ENCODE measurements at places on chromosomes 5 and 9.

GRCh38 chr5:60687927-60688720 is 11.8 kb downstream of the DEPDC1B start:
- DNase-seq, result peak; percentile 24

DNA sequence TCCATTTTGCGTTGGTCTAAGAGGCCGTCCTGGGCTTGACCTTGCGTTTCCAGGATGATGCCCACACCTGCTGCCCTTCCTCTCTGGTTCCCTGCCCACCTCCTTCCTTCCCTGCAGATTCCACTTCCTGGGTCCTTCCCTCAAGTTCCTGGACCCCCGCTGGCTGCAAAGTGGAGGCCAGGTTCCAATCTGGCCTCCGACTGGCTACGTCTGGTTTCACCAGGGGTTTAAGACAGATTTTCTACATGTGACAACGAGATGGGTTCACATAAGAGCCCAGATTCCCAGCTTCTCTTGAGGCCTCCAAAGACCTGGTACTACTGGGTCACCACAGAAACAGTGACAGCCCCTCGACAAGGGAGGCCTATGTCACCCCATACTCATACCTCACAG is 2.1 kb downstream of the MGAT4B start:
- no peak for DNase-seq

DNA sequence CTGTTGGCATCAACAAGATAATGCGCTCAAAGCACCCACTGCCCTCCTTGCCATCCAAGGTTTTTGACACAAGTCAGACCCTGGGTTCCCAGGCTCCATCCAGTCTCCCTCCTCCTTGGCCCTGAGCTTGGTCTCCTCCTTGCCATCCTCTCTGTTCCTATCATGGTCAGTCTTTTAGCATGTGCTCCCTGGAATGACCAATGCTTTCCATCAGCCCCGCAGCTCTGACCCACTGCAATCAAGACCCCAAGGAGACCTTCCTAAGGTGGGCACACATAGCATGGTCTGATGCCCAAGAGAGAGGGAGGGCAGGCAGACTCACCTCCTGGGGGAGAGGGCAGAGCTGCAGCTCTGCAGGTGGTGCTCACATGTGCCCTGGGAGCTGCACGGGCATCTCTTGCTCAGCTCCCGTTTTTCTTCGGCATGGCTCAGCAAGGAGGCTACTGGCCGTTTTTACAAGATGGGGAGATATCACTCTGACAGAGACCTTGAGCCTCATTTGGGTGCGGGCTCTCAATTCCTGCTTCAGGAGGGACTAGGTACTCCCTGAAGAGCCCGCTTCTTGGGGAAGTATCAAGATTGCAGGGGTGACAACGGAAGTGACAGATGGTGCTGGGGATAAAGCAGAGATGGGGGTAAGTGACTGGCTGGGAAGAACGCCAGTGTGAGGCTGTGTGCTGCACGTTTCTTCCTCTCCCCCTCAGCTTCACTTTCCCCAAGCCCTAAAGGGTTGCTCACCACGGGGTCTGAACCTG is 3.3 kb downstream of the SEPTIN8 start:
- DNase-seq, result no peak

- no peak for DNase-seq
Observed at GRCh38 chr9:2494562-2494961, 127.0 kb upstream of the VLDLR start.

DNA sequence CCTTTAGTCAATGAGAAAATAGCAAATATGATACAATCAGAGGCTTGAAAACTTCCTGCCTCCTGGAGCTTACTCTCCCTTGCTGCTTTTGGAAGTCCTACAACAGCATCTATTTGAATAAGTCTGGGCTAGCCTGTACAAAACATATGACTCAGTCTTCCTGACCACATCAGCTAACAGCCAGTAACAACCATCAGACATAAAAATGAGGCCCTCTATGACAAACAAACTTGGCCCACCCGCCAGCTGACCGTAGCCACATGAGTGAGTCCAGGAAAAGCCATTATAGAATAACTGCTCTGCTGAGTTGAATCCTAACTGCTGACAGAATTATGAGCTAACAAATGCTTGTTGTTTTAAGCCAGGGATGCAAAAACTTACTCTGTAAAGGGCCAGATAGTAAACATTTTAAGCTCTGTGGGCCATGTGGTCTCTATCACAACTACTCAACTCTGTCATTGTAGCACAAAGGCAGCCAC is 347.6 kb downstream of the PTPRD start:
- no peak for DNase-seq

DNA sequence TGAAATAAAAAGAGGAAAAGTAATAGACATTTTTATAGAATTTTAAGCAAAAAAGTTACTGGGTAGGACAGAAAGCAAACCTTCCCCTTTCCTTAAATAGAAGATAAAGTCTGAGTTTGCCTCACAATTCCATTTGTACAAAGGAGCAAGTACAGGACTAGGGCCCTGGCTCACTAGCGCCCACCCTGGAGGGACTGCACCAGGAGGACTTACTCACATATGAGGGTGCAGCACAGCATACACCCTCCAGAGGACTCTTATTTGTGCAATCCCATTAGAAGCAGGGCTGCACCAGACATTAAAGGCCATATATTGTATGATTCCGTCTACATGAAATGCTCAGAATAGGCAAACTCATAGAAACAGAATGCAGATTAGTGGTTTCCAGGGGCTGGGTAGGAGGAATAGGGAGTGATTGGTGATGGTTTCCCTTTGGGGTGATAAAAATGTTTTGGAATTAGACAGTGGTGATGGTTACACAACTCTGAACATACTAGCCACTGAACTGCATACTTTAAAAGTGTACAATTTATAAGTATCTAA is 4.5 kb downstream of the REEP5 start:
- DNase-seq, result peak; percentile 24

DNA sequence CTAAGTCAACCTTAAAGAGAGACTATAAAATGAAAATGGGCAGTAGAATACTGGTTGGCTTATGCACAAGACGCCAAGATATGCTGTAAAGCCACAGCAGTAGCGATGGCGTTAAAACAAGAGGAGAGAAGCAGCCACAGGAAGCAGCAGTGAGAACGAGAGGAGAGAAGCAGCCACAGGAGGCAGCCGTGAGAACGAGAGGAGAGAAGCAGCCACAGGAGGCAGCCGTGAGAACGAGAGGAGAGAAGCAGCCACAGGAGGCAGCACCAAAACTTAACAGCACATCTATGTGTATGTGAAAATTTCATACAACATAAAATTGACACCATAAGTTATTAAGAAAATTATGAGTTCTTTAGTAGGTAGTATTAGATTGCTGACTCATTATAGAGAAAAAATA is 2318.6 kb upstream of the ACO1 start:
- DNase-seq, result no peak

DNA sequence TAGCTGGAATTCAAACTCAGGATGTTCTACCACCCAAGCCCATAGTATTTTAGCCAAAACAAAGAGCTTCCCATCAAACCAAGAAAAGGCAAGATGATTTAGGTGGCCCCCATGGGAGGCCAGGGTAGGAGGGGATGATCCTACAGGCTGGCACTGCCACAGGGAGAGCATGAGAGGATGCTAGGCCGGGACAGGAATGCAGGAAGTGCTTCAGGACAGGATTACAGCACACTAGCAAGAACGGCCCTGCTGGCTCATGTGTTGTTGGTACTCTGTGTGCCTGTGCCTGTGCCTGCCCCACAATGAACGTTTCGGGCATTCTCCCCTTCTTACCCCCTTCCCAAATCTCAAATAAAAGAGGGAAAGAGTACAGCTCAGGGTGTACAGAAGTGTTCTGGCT is 110.7 kb upstream of the TRIM32 start:
- DNase-seq, result no peak

DNA sequence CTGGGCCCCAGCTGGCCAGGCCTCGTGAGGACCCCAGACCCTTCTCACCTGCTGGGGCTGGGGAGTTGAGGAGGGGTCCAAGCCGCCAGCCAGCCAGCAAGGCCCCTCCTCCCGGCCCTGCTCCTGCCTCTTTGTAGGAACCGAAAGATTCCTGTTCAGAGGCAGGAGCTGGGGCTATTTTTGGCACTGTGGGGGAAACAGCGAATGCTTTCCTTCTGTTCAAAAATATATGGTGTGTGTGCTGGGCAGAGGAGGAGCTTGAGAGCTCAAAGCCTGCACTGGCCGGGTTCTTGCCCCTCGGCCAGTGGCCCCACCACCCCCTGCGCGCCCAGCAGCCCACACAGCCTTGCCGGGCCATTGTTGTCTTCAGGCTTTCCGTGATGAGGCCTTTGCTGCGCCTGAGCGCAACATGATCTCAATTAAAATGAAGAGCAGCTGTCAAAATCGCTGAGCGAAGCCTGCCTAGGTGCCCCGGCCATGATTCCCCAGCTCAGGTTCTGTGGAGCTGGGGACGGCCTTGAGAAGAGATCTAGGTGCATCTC is 13.4 kb downstream of the NCS1 start:
- no peak for DNase-seq

GRCh38 chr5:34495178-34495577 is 160.9 kb upstream of the RAI14 start:
- DNase-seq, result no peak

DNA sequence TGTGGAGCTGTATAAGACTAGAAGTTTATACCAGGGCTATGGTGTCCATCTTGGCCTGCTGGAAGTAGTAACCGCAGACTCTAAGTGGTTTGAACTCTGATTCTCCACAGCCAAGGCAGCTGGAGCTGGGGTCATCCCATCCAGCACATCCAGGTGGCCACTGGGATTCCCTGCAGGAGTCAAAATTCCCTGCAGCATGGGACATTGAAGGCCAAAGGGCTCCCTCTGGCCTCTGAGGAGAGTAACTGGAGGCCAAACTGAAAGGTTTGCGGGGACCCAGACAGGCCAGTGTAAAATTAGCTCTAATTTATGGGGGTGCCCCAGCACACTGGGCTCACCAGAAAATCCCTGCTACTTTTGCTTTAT is 12.2 kb upstream of the PRXL2C start:
- DNase-seq, result no peak

GRCh38 chr5:16913187-16914107 is 22.6 kb downstream of the MYO10 start:
- DNase-seq, result no peak

GRCh38 chr5:78600687-78601414 is 47.7 kb downstream of the LHFPL2 start:
- DNase-seq, result no peak

- no peak for DNase-seq
Observed at GRCh38 chr5:120882038-120882775, 418.1 kb downstream of the PRR16 start.

DNA sequence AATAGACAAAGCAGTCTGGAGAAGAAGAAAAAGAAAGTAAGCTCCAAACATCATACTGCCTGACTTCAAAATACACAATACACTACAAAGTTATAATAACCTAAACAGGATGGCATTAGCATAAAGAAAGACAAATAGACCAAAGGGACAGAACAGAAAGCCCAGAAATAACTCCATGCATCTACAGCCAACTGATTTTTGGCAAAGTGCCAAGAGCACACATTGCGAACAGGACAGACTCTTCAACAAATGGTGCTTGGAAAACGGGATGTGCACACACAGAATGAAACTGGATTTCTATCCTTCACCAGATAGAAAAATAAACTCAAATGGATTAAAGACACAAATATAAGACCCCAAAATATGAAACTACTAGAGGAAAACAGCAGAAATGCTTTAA is 66.6 kb upstream of the SPATA31E1 start:
- no peak for DNase-seq

DNA sequence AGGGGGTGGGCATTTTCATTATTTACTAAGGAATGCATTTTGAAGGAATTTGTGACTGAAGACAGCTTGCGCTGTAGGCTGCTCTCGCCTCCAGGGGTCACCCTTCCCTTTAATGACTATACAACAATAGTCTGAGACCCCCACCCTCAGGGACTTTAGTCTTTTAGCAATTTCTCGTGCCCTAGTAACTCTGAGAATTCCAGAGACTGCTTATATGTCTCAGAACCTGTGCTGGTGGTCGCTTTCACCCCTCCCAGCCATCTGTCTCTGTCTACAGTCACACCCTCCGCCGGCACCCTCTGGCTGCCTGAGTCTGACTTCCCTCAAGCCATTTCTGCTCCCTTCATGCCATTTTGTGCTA is 671.4 kb downstream of the NR2F1-AS1 start:
- no peak for DNase-seq

GRCh38 chr5:135269931-135270421 is 129.1 kb downstream of the MACROH2A1 start:
- DNase-seq, result no peak

DNA sequence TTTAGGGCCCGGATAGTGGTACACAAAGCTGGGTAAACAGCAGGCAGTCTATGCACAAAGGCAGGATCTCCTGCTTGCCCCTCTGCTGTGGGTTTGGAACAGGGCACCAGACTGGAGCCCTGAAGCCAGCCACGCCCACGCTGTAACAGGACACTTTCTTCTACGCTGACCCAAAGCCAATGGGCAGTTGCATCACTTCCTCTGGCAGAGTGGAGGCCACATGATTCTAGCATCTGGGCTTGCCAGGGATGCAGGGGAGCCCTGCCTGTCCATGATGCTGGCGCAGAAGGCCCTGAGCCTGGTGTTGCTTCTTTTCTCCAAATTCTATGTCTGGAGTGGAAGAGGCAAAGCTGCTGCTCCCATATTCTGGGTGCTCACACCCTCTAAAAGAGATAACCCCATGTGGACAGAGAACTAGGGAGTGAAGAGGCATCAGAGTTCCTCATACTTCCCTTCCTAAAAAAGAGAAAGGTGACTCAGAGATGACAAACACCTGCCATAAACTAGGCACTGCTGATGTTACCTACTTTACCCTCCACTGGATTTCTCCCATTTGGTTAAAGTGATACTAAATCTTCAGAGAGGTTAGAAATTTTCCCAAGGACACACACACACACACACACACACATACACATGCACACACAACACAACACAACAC is 260.3 kb upstream of the KLF4 start:
- no peak for DNase-seq

- no peak for DNase-seq
Observed at GRCh38 chr5:113192541-113192940, 215.9 kb downstream of the DCP2 start.

GRCh38 chr9:96762568-96762967 is 15.3 kb downstream of the ZNF510 start:
- DNase-seq, result no peak

DNA sequence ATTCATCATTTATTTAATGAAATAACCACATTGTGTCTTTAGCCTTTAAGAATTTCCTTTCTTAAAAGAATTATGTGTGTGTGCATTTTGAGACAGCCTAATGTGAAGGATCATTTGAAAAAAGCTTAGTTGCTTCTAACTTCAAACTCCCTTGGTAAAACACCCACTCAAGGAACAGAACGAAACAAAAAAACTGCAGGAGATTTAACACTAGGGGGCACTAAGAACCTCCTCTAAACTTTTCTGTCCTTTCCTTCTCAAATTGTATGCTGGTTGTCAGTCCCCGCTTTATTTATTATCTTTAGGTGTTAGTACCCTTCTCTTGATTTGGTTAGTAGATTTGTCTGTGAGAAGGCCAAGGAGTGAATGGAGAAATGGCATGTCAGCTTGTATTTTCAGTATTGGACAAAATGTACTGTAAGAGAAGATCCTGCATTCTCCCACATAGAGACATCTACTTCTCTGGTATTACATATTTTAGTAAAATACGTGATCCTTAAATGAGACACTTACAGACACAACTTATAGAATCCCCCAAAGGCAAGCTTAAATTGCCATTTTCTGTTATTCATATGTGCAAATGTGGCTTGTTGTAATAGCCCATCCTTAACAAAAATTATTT is 229.7 kb downstream of the MRPS30 start:
- no peak for DNase-seq
